Brain microvascular endothelial cell (primary cell): ENCODE measurements at places on chromosomes 16 and 17.

- no peak for DNase-seq
Observed at GRCh38 chr17:57909551-57909950, 45.7 kb downstream of the CUEDC1 start.

DNA sequence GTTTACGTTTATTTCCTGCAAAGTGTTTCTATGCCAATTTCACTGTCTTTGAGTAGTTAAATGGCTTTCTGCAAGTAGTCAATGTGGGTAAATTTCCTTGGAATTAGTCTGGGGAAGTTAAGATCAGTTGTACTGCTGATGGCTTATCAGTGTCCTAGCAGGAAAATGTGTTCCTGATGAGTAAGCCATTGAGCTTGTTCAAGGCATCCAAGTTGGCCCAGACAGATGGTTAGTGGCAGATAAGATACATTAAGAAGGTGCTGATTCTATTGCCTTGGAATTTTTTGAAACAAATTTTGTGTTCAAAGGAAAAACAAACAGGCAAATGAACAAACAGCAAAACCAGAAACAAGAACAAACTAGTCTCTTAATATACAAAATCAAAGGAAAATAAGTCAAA lies 258.4 kb downstream of the MAP2K6 start:
- DNase-seq = peak; percentile 70

- no peak for DNase-seq
Observed at GRCh38 chr17:34228781-34229180, 26.3 kb upstream of the CCL2 start.

DNA sequence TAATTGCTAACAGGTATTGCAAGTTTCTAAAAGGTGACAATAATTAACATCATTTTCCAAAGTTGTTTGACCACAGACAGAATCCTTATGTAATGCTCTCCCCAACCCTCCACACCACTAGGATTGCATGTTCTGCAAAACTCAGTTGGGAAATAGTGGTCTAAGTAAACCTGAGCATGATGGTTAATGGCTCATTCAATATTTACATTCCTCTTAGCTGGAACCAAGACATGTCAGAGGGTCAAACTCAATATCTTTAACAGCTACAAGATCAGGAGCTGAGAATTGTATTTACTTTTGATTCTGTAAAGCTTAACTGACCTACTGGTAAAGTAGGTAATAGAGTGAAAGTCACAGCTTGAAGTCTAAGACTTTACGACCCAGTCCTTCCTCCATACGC lies 10.2 kb downstream of the MFSD6L start:
- no peak for DNase-seq

- DNase-seq = no peak
Observed at GRCh38 chr16:89100601-89101302, 7.1 kb downstream of the ACSF3 start.

- peak; percentile 88 for DNase-seq
Observed at GRCh38 chr16:82638095-82638798, 11.5 kb downstream of the CDH13 start.

- peak; percentile 44 for DNase-seq
Observed at GRCh38 chr16:14181371-14182050, 110.4 kb downstream of the MRTFB start.

DNA sequence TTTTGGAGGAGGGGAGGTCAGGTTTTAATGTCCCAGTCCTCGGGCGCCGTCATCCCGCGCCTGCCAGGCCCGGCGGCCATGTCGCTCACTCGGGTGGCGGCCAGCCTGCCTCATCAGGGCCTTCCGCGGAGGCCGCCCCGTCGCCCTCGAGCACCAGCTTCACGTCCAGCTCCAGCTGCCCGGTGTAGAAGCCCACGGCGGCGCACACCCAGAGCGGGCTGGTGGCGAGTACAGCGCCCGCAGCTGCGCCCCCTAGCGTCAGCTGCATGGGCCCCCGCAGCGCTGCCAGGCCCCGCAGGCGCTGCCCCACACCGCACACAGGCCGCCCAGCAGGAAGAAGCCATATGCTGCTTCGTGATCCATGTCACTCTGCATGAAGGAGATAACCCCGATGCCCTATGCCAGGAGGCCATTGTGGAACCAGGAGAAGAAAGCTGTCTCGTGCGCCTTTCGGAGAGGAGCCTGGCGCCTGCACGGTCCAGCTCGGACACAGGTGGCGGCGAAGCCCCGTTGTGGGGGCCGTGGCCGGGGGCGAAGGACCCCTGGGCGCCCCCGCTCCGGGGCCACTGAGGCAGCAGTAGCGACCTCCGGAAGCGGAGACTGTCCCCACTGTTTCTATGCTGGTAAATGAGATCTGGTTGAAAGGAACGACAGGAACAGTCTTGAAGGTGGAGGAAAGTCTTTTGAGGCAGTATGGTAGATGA lies 9.6 kb downstream of the AP2B1 start:
- no peak for DNase-seq

- peak; percentile 5 for DNase-seq
Observed at GRCh38 chr17:73998653-73999645, 204.5 kb upstream of the RPL38 start.

- DNase-seq = no peak
Observed at GRCh38 chr17:19269106-19269505, 31.9 kb downstream of the EPN2 start.

DNA sequence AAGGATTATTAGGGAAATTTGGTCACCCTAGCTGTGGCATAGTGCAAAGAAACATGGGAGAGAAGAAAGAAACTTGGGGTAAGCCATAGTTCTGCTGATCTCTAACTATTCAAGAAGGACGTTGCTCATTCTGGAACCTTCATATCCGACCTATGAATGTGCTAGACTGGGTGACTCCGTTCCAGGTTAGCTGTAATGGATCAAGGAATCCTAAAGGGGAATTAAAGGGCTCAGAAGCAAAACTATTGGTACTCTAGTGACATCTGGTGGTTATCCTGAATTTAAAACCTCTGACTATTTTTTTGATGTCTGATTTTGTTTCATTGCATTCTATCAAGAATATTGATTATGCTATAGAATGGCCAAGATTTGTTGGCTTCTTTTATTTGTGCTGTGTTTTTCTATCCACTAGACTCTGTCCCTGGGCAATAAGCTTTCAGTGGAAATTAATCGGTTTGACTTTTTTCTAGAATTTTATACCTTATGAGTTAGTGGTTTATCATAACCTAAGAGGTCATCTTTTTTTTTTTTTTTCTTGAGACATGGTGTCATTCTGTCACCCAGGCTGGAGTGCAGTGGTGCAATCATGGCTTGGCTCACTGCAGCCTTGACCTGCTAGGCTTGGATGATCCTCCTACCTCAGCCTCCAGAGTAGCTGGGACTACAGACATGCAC lies 19.5 kb downstream of the PCTP start:
- peak; percentile 28 for DNase-seq

- DNase-seq = no peak
Observed at GRCh38 chr17:6352801-6353560, 81.9 kb downstream of the AIPL1 start.

DNA sequence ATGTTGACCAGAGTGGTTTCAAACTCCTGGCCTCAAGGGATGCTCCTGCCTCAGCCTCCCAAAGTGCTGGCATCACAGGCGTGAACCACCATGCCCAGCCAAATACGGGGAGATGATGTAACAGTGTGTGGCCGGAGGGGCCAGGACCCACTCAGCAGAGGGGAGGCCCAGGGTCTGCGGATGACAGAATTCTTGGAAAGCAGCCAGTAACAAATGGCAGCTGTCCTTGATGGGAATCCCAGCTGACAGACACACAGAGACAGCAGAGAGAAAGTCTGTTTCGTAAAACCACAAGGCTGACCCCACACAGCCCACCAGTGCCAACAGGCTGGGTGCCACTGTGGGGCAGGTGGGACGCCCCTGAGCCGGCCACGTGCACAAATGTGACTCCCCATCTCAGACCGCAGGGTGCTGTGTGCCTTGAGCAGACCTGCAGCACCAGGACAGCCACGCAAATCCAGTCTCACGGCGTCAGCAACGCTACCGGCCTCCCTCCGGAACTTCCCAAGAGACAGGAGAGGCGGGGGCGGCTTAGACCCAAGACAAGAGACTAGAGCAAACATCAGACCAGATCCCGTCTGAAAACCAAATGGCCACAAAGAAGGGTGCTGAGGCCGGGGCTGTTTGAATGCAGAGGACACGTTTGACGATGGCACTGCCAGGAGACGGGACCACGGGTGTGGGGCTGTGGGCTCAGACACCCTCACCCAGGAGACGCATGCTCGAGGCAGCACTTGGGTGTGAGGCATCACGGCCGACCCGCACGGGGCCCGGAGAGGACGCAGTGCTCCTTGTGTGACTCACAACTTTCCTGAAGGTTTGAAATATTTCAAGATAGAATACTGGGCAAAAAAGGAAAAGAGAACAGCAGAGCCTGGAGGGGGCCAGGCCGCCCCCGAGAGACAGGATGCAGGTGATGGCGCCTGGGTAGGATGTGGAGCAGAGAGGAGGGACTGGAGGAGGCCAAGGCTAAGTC lies 24.6 kb downstream of the CTU2 start:
- DNase-seq = peak; percentile 59

DNA sequence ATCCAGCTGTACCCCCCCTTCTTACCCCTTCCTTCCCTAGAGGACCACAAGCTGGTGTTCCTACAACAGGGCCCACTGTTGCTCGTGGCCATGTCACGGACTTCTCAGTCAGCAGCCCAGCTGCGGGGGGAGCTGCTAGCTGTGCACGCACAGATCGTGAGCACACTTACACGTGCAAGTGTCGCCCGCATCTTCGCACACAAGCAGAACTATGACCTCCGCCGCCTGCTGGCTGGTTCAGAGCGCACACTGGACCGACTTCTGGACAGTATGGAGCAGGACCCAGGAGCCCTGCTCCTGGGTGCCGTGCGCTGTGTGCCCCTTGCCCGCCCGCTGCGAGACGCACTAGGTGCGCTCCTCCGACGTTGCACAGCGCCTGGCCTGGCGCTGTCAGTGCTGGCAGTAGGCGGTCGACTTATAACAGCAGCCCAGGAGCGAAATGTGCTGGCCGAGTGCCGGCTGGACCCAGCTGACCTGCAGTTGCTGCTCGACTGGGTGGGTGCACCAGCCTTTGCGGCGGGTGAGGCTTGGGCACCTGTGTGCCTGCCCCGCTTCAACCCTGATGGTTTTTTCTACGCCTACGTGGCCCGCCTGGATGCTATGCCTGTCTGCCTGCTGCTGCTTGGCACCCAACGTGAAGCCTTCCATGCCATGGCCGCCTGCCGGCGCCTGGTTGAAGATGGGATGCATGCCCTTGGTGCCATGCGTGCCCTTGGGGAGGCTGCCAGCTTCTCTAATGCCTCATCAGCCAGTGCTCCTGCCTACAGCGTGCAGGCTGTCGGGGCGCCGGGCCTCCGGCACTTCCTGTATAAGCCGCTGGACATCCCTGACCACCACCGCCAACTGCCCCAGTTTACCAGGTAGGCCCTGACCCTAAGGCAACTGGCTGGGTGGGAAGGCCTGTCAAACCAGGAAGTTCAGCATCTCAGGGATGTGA lies 3.6 kb downstream of the MON1B start:
- no peak for DNase-seq

GRCh38 chr17:65947831-65948230 lies 244.1 kb downstream of the CEP112 start:
- no peak for DNase-seq

DNA sequence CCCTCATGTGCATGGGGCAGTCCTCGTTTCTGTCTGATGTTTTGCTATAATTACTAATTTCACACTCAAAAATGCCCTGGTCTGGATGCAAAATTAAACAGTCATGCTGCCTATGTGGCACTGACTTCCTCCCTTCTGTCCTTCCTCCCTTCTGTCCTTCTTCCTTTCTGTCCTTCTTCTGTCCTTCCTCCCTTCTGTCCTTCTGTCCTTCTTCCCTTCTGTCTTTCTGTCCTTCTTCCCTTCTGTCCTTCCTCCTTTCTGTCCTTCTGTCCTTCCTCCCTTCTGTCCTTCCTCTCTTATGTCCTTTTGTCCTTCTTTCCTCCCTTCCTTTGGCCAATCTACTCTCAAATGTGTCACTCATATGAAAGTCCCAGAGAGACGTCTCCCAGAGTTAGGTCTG lies 93.8 kb downstream of the IRF8 start:
- no peak for DNase-seq

- DNase-seq = no peak
Observed at GRCh38 chr16:89178453-89179147, 7.1 kb downstream of the CDH15 start.

DNA sequence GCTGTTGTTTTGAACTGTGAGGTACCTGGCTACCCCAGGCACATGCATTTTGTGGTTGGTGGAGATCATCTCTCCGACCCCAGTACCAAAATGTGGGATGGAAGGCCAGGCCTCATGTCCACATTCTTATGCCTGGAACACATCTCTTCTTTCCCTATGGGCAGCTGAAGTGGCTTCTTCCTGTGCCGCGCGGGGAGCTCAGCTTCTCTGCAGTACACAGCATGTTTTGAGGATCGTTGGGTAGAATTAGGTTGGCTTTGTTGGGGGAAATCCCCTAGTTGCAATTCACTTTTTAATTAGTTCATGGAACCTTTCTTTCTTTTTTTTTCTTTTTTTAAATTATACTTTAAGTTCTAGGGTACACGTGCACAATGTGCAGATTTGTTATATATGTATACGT lies 242.1 kb downstream of the MSI2 start:
- DNase-seq = no peak

GRCh38 chr16:48084826-48085225 lies 71.0 kb downstream of the ABCC12 start:
- no peak for DNase-seq

GRCh38 chr17:27635275-27635823 lies 4.4 kb downstream of the LGALS9 start:
- DNase-seq = no peak

DNA sequence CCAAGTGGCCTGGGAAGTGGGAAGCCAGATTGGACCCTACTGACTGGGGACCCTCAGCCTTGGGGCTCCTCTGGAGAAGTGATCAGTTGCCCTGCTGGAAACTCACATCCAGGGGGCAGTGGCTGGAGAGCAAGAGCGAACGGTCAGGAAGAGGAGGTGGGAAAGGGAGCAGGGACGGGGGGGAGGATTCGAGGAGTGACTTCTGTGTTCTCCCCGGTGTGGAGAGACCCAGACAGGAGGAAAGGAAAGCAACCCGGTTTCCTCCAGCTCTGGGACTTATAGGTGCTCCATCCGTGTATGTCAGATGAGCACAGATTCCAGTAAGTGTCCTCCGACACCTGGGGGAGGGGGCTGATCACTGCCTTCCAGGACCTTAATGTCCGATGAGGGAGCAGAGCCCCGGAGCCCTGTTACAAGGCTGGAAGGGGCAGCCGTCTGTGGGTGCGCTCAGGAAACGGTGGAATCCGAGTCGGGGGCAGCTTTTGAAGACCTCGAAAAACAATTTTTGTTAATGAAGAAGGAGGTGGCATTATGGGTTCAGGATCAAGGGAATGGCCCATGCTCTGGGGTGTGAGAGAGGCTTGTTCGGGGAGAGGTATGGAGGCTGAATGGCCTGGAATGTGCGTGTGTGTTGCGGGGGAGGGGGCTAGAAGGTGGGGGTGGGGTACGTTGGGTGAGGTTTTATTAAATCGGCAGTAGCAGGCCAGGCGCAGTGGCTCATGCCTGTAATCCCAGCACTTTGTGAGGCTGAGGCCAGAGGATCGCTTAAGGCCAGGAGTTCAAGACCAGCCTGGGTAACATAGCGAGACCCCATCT lies 34.8 kb upstream of the NDRG4 start:
- no peak for DNase-seq

- DNase-seq = no peak
Observed at GRCh38 chr17:32185875-32186274, 43.6 kb downstream of the RHOT1 start.
